Esophagus mucosa (tissue), 1 donor: ENCODE measurements at places on chromosomes 16 and 17.

- no peak for ATAC-seq
These were observed 8.8 kb downstream of the MLYCD start for GRCh38 chr16:83907631-83908250.

DNA sequence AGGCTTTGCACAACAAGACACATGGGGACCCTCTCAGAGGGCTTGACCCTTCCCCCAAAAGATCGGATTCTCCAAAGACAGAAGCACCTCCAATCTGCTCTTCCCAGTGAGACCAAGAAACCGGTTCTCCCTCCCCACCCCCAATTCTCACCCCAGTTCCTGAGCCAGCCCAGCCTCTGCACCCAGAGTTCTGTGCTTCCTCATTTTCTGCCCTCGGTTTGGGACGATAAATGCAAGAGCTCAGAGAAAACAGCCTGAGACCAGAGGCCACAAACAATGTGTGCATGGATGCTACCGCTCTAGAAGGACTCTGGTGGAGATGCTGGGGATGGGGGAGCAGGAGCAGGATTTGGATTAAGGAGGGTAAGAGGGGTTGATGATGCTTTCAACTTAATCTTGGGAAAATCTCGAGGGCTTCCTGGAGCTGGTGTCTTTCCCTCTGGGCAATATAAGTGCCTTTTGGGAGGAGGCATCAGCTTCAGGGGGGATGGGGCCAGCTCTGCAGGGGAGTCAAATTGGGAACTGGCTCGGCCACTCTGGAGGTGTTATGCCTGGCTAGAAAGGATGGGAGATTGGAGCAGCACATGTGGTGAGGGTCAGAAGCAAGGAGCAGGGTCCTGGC is 6.0 kb downstream of the KRT15 start:
- ATAC-seq: peak; percentile 16

- no peak for ATAC-seq
These were observed 21.6 kb upstream of the DYNLRB2 start for GRCh38 chr16:80519189-80519588.

GRCh38 chr17:28372203-28372944 is 880 bp downstream of the SARM1 start:
- ATAC-seq: no peak

- no peak for ATAC-seq
These were observed 1407.0 kb downstream of the CDH11 start for GRCh38 chr16:63714876-63715275.

- no peak for ATAC-seq
These were observed 18.4 kb downstream of the GPR179 start for GRCh38 chr17:38325221-38325851.

DNA sequence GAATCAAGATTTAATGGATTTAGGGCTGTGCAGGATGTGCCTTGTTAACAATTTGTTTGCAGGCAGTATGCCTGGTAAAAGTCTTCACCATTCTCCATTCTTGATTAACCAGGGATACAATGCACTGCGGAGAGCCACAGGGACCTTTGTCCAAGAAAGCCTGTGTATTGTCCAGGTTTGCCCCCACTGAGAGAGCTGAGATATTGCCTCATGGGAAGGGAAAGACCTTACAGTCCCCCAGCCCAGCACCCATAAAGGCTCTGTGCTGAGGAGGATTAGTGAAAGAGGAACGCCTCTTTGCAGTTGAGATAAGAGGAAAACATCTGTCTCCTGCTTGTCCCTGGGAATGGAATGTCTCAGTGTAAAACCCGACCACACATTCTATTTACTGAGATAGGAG is 2169.6 kb downstream of the TP53TG3F start:
- ATAC-seq: no peak

GRCh38 chr17:70476368-70476767 is 307.0 kb downstream of the KCNJ2 start:
- ATAC-seq: no peak

DNA sequence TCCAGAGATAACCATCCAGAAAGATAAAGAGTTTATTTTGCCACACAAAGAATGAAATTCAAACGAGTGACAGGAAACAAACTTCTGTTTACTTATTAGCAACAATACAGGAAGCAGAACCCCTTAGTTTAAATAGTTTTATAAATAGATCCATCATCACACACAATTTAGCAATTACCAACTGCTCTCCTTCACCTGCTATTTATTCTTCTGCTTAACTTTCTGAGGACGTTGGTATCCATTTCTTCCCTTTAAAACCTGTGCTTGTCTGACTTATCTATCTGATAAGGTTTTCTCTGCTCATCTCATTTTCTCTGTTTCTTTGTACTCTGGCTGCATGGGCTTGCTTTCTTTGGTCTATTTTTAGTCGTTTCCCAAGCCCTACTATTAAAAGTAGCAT is 4.3 kb upstream of the ADAMTS18 start:
- ATAC-seq: no peak
